NAMALWA (cell line): ENCODE measurements at places on chromosomes 16 and 17.
A peak's percentile ranks its signal among the peaks of the same experiment; 100 is the strongest.

- DNase-seq, result peak; percentile 90
These were observed at the start of gene YPEL3 for GRCh38 chr16:30096105-30096861. YPEL3 (minus strand) TSS chr16:30096213; CDS start chr16:30095482, 731 bp downstream.

DNA sequence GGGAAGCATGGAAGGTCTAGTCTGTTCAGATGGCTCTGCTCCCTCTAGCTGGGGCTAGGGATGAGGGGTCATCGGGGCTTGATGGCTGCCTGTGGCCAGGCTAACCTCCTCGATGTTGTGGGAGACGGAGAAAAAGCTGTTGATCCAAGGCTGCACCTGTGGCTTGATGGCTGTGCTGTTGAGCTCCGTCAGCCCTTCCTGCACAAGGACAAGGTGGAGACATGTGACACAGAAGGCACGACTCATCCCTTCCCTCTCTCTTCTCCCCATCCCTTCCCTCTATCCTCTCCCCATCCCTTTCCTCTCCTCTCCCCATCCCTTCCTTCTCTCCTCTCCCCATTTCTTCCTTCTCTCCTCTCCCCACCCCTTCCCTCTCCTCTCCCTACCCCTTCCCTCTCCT, 28.2 kb downstream of the FCSK start:
- no peak for DNase-seq

DNA sequence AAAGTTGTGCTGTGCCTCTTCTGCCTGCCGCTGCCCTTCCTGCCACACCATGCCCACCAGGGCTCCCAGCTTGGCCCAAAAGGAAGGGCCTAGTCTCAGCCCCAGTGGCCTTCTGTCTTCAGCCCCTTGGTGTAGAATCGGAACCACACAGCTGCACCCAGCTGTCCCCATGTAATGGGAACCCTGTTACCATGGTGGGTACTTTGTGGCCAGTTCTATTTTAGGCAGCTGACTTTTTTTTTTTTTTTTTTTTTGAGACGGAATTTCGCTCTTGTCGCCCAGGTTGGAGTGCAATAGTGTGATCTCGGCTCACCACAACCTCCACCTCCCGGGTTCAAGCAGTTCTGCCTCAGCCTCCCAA, 163.3 kb upstream of the GSE1 start:
- peak; percentile 66 for DNase-seq

DNA sequence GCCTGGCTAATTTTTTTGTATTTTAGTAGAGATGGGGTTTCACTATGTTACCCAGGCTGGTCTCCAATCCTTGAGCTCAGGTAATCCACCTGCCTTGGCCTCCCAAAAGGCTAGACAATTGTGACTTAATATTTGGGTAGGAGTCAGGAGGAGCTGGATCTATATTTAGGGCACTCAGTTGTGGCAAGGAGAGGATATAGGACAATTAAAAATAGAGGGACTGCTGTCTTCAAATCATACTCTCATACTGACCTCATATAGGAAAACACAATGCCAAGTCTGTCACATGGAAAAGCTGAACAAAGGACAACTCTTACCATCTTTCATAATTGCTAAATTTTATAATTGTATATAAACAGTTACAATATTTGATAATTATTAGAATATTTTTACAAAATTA, 17.1 kb downstream of the IRX3 start:
- DNase-seq, result no peak

DNA sequence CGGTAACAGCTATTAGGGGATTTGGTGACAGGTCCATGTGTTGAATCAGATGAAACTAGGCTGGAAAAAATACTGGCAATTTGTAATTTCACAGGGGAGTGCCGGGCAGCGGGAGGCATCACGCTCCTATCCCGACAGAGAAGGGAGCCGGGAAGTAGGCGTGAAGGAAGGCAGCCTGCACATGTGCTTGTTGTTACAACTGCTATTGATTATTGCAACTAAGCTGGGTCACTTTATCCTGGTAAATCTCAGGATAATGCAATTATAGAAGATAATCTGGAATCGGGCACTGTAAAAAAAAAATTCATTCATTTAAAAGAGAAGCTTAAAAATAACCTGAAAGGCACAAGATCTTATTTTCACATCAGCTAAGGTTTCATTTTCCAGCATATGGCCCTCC, 180.6 kb downstream of the FOXL1 start:
- no peak for DNase-seq

- DNase-seq, result peak; percentile 11
These were observed 1.2 kb upstream of the BLTP2 start for GRCh38 chr17:28646039-28646754.

GRCh38 chr17:80820331-80820730, 171.3 kb upstream of the CHMP6 start:
- DNase-seq, result no peak
